Stimulated activated CD4-positive, alpha-beta T cell treated with anti-CD3 and anti-CD28 coated beads, TNF-alpha, amount 100 ng/mL, for 1 hour (primary cell): ENCODE measurements at places on chromosomes 13 and 19.

DNA sequence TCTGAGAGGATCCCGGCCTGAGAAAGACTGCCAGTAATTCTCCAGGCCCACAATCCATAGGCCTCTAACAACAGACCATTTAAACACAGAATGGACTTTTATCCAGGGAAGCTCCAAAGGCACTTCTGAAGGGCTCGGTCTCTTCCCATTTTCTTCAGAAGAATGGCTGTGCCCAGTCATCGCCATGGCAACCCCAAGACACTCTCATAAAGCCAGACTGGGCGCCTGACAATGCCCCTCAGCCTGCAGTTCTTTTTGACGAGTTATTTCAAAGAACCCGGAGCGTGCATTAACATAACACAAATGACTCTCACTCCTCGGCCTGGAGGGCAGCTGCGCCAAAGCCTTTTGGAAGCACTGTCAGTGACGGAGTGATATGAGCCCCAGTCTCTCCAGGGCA, 61.0 kb downstream of the RASA3 start:
- no peak for DNase-seq

GRCh38 chr19:19276851-19277250, 3.8 kb upstream of the TM6SF2 start:
- no peak for DNase-seq

GRCh38 chr19:48319647-48320541, 5.5 kb upstream of the EMP3 start:
- peak; percentile 68 for DNase-seq

DNA sequence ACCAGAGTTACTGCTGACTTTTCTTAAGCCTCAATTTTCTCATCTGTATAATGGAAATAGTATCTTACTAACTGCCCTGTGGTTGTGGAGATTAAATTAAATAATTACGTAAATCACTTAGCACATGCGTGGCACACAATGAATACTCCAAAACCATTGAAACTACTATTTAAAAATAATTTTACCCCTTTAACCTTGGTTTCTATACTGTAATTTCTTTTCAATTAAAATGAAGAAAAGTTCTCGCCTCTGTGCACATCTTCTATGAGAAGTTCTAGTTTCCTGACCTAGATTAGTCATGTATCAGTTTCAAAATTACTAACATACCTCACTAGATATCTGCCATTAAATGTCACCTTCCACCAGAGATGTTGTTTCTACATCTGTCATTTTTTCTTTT, 5.7 kb downstream of the SLITRK1 start:
- DNase-seq = no peak

DNA sequence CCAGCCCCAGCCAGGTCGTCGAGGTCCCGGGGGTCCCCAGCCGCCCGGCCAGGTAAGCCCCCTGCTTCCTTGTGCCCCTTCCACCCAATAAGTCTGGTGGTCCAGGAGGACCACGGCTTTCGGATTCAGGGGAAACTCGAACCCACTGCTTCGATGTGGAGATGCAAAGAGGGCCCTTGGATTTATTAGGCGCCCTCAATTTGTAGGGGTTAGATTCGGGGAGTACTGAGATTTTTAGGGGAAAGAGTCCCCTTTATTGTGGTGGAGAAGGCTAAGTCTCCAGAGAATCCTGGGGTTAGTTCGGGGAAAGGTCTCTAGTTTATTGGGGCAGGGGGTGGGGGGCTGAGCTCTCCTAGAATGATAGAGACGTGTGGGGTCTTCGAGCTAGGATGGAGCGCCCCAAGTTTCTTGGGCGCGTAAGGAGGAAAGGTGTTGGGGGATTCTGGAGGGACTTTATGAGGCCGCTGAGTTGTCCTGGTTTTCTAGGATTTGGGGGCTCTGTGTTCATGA, 3.8 kb upstream of the LTBP4 start:
- DNase-seq = no peak

DNA sequence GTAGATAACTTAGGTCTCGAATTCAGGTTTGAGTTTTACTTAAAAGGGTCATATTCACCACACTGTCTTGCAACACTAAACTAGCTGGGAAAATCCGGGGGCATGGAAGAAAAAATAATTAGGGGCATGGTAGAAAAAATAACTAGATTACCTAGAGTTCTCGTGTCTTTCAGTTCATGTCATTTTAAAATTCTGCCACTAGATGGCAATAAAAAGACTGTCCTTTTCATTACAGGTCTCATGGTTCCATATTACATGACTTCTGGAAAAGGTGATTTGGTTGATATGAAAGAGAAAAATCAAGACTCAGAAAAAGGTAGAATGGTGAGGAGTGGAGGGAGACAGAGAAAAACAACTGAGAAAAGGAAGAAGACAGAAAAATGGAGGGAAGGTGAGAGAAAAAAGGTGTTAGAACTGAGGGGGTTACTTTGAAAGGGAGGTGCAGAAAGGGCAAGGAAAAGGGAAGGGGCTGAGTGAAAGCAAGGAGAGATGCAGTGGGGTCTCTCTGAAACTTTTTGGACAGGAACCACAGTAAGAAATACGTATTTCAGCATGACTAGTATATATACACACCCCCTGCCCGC, 299.0 kb downstream of the KLF12 start:
- DNase-seq = no peak

DNA sequence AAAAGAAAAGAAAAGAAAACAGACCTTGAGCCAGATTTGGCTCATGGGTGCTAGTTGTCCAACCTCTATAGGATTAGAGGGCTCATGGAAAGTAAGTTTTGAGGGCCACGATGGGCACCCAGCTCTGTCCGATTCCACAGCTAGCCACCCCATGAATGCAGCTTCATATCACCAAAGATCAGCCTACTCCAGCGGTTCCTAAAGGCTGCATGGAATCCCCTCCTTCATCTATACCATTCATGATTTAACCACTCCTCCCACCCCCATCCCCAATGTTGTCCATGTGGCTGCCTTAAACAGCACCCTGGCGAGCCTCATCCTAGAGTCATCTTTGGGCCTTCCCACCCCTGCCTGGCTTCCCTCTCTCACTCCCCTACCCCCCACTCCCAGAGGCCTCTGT, 2.1 kb downstream of the MVB12A start:
- no peak for DNase-seq

DNA sequence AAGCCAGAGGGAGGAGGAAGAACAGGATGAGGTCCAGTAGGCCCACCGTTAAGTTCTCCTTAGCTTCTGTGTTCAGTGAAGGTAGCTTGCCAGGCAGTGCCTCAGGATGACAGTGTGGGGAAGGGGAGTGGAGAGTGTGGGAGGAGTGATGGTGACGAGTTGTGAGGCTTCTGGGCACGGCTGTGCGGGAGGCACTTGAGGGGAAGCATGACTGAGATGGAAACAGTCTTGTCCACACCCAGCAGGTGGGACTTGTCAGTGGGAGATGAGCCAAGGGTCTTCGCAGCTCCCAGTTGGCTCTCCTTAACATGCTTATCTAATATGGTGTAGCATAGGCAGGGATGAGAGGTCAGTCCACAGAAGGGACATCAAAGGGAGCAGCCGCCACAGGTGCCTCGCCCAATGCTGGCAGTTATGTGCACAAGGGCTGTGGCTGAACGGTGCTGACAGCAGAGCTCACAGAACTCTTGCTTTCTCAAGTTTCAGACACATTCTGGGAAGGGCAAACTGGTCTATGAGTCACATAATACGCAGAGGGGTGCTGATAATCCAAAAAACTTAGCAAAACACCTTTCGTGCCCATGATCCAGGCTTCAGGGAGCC, 47.5 kb downstream of the OXGR1 start:
- no peak for DNase-seq

DNA sequence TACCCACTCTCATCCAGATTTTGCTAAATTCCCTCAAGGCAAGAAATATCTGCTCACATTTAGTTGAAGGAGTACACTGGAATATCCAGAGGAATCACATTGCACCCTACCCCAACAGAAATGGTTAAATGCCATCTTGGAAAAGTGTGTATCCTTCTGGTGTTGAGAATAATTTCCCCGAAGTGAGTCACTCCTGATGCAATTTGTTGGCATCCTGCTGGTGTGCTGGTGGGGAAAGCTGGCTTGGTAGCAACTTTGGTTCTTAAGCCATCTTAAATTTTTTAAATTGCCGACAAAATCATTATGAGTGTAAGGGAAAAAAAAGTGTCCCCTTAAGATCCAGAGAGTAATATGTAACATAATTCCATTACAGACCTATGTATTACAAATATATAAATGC, 337.3 kb upstream of the DACH1 start:
- no peak for DNase-seq

DNA sequence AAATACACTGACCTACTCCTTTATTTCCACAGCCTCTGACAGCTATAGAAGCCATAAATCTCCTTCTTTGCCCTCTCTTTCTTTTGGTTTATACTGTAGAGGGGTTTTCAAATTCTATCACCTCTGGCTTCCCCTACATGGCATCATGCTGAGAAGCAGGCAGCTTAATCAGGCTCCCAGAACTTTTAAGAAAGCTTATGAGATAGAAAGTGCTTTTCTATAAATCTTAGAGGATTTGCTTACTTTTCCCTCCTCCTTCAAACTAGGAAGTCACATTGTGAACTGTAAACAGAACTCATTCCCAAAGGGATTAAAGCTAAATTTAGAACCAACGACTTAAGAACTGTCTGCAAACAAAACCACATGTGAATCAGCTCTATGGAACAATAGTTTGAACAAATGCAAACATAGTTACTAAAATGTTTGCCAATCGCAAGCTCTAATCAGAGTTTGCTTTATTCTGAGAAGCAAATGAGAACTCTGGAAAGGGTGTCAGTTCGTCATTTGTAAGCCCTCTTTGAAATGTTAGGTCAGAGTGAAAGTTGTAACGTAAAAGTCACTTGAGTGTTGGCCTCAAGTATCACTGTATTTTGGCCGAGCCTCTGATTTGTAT, 344.1 kb downstream of the RFC3 start:
- no peak for DNase-seq
